CD4-positive, alpha-beta T cell treated with Interleukin-6 at 100 ng/mL for 8 hours (primary cell): ENCODE measurements at places on chromosomes 7 and 10.

DNA sequence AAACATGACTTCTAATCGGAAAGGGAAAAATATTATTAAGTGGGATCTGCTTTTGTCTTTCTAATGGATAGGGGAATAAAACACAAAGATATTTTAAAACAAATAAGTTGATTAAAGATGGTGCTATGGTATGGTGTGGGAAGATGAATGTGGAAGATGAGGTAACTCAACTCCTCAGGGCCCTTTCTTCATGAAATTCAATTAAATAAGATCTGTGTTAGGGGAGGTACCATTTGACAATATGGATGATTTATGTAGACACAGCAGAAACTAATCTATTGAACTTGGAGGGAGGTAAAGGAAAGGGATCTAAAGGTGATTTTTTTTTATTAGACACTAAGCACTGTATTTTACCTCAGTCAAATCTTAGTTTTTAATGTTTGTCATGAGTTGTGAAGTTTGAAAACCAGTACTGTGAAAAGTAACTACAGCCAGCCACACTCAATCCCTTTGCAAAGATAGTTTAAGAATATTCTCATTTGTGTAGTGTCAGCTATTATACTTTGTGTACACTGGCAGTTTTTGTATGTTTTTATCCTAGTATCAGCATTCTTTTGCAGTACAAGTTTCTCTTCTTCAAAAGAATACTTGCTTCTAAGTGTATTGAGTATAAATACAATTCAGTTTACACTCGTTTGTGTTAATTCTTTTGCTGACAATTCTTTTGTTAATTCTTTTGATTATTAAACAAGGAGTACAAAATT is 151.3 kb downstream of the PHF14 start:
- no peak for DNase-seq

DNA sequence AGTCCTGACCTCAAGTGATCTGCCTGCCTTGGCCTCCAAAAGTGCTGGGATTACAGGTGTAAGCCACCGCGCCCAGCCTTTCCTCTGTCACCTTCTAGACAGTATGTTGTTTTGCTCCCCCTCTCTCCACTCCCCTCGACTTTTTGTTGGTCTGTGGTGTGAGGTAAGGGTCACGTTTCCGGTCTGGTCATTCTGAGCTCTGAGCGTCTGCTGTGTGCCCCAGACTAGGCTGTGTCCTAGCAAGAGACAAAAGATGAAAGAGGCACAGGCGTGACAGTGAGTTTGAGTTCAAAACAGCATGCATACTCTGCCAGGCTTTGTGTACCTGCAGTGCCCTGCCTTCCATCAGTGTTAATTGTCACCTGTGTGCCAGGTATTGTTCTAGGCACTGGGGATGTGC is 87.4 kb upstream of the PPIF start:
- DNase-seq: no peak

GRCh38 chr7:28722684-28723083 is 235.4 kb downstream of the TRIL start:
- no peak for DNase-seq

- no peak for DNase-seq
These were observed 74.0 kb downstream of the GPR141 start for GRCh38 chr7:37757563-37757962.

- DNase-seq: no peak
These were observed 5.9 kb upstream of the DNTT start for GRCh38 chr10:96298362-96298761.

GRCh38 chr7:22849172-22849571 is 26.5 kb upstream of the TOMM7 start:
- no peak for DNase-seq

DNA sequence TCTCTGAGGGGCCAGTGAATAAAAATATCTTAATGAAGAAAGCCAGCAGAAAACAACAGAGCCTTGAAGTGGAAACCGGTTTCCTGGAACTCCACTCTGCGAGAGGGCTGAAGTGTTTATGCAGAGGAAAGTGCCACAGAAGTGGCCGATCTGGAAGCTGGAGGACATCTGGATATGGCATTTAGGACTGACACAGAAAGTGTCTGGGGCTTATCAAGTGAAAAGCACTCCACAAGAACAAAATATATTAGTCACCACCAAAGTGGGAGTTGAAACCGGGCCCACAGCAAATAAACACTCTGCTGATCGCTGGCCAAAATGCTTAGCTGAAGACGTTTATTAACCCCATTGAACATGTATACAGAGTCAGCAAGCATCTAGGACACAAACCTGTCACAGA is 7.8 kb downstream of the NOD1 start:
- DNase-seq: no peak

- DNase-seq: no peak
These were observed 89.2 kb upstream of the ATP6V0A4 start for GRCh38 chr7:138887085-138887710.

GRCh38 chr10:79946271-79947082 is 2.4 kb downstream of the SFTPD start:
- no peak for DNase-seq

GRCh38 chr10:102408728-102409603 is 9.6 kb downstream of the PSD start:
- DNase-seq: peak; percentile 71

- no peak for DNase-seq
These were observed 75.7 kb downstream of the MICALL2 start for GRCh38 chr7:1383398-1384112.

DNA sequence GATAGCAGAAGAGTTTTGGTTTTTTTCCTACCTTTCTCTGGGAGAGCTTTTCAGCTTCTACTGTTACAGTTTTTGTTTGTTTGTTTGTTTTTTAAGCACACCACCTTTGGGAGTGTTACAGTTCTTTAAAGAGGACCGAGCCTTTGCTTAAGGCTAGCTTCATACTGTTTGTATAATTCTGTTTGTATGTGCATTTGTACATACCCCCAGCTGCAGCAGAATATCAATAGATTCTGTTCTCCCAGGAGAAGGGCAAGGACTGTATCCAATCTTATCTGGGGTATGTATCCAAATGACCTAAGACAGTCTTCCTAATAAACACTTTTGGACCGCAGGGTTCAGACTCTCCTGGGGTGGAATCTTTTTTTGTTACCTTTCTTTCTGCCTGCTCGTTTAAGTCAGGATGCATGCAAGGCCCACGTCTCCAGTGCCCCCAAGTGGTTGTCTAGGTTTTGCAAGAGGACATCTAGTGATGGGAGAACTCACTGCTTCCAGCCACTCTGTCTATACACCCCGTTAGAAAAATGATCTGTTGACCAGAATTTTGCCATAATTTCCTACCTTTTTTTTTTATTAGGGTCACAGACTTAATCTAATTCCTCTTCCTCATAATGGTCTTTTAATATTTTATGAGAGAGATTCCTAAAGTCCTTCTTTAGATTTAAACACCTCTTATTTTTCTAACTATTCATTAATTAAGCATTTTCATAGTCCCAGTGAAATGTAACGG is 23.9 kb downstream of the NRF1 start:
- peak; percentile 68 for DNase-seq

DNA sequence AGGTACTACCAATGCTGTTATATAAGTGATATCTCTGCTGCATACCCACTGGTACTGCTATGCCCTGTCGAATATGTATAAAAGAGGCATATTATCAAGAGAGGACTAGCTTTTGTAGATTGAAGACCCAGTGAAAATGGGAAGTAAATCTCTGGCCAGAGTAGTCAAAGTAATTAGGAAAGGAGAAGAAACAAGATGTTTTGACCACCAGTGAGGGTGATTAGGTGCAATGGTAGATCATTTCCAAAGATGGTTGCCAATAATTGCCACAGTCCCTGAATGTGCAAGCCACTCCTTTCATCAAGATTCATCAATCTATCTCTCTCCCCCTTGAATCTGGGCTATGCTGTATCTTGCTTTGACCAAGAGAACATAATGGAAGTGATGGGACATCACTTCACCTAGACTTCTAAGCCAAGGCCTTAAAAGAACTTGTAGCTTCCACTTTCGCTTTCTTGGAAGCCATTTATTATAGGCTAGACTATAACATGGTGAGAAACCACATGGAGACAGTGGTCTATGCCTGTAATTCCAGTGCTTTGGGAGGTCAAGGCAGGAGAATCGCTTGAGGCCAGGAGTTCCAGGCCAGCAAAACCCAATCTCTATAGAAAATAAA is 52.6 kb upstream of the ST8SIA6 start:
- DNase-seq: no peak

- no peak for DNase-seq
These were observed 152.0 kb downstream of the PHTF2 start for GRCh38 chr7:77950548-77950947.

DNA sequence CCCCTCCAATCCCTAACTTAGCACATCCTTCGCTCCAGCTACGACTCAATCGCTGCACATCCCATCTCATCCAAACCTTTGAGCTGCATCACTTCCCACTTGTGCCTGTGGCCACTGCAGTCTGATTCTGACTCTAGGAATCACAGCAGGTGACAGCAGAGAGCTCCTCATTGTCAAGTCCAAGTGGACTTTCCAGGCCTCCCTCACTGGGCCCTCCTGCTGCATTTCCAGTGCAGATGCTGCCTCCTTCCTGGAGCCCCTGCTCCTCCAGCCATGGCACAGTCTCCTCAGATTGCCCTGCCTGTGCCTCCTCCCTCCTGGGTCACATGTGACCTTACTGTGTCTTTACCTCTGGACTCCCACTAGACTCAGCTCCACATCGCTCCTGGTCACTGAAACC is 157.3 kb downstream of the USP6NL start:
- no peak for DNase-seq

- no peak for DNase-seq
These were observed 10.7 kb downstream of the ARMH3 start for GRCh38 chr10:102045292-102045691.

DNA sequence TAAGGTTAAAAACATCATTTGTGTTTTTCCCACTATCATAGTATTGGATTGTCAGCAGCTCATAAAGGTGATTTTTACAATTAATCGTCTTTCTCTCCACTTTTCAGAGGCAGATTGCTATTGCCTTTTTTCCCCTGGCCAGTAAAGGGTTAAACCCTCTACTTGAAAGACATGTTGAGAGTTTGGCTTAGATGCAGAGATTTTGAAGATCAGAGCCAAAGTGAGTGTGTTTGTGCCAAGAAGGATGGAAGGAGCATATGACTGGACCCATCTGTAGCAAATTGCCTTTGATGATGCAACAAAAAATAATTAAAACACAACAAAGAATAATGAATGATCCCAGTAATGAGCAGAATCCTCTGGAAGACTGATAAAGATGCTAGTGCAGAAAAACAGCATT is 373.1 kb downstream of the MALRD1 start:
- no peak for DNase-seq

- DNase-seq: no peak
These were observed 13.1 kb downstream of the GNAI1 start for GRCh38 chr7:80147543-80148391.
